CD4-positive, alpha-beta T cell treated with Interleukin-10 for 1 hour (primary cell): ENCODE measurements at places on chromosomes 7 and 10.

- no peak for DNase-seq
These were observed 102.4 kb downstream of the RELN start for GRCh38 chr7:103887050-103887449.

DNA sequence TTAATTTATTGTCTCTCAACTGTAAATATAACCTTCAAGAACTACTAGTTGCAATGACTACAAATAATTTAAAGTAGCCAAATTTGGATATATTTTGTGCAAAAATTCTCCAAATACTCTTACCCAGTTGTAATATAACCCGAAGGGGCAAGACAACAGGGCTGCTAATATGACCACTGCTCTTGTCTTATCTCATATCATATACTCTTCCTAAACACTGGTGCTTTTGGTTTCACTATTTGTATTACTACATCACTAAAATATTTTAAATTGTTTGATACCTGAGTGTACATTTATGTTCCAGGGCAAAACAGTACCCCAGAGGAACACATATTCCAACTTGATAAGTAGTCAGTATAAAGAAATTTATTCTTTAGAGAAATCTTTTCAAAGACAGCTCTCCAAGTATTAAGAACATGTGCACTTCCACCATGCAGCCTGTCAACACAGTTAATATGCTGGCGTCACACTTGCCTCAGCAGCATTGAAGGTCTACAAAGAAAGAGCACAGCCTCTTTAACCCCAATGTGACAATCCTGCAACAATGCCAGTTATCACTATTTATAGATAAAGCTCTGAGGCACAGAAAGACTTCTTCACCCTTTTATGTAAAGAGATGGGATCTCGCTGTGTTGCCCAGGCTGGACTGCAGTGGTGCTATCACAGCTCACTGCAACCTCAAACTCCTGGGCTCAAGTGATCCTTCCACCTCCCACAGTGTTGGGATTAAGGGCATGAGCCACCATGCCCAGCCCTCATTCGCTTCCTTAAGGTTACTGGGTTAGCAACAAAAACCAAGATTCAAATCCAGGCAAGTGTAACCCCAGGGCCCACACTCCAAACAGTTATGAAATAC lies 37.8 kb downstream of the RHEB start:
- no peak for DNase-seq

- DNase-seq: no peak
These were observed 3.1 kb downstream of the ZRANB1 start for GRCh38 chr10:124944982-124945381.

DNA sequence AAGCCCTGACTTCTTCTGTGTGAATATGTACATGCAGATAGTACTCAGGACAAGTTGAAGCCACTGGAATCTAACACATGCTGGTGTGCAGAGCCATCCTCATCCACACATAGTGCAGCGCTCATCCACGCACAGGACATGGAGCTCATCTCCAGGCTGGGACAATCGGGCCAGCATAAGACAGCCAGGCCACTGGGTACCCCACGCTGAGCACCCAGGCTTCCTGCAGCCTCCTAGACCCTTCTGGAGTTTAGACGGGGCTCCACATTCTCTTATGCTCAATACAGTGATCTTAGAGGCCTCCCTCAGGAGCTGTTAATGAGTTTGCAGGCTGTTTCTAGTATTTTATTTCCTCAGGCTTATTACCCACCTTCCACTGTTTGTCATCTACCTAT lies 238.9 kb downstream of the TNS3 start:
- no peak for DNase-seq

DNA sequence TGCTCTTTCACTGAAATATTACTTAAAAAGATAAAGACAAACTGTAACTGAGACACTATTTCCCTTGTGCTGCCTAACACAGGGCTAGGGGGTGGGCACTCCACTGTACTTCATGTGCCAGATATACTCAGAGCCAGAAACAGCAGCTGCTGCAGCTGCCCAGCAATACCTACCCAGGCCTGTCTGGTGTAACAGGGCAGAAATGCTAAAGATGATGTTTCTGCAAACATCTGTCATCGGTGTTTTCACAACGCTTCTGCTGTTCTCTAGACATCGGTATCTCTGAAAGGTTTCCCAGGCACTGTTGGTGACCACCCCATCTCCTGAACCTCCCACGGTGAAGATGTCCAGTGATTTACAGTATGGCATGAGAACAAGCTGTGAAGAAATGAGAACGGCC lies 42.7 kb downstream of the LAMB1 start:
- no peak for DNase-seq

- no peak for DNase-seq
These were observed 70.0 kb downstream of the CHRM2 start for GRCh38 chr7:136938476-136938875.

DNA sequence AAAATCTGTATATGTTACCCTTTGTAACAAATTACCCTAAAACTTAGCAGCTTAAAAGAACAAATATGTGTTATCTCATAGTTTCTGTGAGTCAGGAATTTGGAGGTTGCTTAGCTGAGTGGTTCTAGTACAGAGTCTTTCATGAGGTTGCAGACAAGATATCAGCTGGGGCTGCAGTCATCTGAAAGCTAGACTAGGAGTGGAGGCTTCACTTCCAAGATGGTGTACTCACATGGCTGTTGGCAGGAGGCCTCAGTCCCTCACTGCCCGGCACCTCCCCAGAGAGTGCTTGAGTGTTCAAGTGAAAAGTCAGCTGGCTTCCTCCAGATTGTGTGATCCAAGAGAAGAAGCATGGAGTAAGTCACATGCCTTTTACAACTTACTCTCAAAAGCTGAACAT lies 16.9 kb upstream of the GGCT start:
- DNase-seq: no peak

DNA sequence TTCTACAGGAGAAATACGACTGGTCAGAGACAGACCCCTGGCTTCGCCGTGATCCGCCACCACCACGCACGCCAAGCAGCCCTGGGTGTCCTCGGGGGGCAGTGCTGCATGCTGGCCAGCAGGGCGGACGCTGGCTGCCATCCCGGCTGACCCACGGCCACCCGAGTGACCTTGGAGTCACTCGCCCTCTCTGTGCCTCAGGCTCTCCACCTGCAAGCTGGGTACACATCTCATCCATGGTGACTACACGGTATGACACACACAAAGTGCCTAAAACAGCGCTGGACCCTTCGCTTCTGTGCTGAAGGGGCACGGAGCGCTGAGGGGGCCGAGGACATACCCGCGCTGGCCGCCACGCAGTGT lies 62.0 kb upstream of the RNF32 start:
- DNase-seq: no peak

DNA sequence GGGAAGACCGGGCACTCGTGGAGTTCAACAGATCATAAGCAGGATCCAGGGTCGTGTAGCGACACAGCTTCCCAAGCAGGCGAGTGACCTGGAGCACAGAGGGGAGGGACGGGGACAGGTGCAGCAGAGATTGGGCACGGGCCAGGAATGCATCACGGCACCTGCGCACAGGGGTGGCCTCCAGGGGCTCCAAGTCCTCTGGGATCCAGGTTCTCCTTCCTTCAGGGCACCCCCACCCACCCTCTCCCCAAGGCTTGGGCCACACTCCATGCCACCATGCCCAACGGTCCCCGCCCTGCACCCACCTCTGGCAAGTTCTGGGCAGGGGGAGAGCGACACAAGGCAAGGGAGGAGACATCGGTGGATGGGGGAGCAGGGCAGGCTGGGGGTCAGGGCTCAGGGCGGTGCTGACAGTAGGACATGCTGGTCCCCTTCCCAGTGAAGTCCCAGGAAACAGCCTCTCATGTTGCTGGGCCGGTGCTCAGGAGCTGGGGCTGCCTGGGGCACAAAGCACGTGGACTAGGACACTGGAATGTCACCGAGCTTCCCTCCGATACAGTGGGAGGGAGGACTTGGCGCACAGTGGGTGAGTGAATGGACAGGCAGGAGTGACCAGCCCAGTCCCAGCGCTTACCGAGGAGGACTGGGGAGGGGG lies 597.3 kb downstream of the PTPRN2 start:
- DNase-seq: no peak

- DNase-seq: peak; percentile 4
These were observed 104.4 kb upstream of the ZNF92 start for GRCh38 chr7:65269150-65269856.

DNA sequence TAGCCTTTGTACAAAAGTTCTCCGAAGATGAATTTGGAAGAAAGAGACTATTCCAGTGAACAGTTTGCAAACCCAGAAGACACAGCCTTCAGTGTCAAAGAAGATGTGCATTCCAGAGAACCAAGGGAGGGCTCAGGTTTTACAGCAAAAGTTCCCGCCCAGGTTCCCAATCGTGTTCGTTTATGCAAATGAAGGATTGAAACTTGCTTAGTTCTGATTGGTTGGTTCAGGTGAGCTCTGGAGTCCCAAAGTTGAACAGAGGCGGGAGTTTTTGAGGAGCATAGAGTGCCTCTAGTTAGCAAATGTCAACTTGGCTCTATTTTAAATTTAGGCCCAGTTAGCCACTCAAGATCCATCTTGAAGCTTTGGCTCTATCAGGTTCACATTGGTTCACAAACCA lies 51.3 kb downstream of the TMEM270 start:
- no peak for DNase-seq

DNA sequence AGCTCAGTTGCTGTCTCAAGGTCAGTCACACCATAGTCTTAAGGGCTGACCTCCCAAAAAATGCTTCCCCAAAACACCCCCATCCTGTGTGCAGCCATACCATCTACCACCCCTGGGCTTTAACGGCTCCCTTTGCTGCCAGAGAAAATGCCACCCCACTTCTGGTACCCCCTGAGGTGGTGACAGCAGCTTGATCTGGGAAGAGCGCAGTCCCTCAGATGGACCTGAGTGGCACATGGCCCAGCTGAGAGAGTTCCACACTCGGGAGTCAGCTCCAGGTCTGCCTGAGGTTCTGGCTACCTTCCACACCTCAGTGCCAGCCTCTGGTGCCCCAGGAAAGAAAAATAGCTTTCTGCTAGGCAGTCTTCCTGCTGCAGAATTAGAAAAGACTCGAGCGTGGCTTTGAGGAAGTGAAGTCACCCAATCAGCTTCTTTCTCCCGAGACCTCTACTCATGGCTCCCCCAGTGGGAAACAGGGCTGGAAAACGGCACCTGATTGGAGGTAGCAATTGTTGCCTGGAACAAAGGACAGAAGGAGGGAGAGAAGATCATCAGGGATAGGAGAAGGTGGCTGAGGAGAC lies 151.7 kb downstream of the ARHGAP21 start:
- no peak for DNase-seq

- DNase-seq: no peak
These were observed 216.0 kb upstream of the DKK1 start for GRCh38 chr10:52098130-52098529.

- DNase-seq: no peak
These were observed 4.7 kb upstream of the EIF5AL1 start for GRCh38 chr10:79507440-79508167.

DNA sequence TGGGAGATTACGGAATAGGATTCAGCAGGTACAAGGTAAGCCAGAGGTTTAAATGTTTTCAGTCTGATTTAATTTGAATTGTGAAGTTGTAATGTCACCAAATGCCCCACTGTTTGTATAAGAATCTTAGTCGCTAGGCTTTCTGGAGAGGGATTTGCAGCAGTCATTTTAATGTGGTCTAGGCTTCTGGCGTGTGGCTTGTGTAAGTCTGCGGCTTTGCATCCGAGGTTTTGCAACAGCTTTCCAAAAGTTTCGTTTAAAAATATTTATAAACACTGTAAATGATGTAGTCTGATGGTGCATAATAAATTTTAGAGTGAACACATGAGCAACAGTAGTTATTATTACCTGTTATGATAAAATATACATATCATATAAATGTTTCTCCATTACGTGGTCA lies 26.1 kb upstream of the BHLHA15 start:
- DNase-seq: no peak
